Neural crest cell (in vitro differentiated cells): ENCODE measurements at places on chromosomes 2 and 18.

DNA sequence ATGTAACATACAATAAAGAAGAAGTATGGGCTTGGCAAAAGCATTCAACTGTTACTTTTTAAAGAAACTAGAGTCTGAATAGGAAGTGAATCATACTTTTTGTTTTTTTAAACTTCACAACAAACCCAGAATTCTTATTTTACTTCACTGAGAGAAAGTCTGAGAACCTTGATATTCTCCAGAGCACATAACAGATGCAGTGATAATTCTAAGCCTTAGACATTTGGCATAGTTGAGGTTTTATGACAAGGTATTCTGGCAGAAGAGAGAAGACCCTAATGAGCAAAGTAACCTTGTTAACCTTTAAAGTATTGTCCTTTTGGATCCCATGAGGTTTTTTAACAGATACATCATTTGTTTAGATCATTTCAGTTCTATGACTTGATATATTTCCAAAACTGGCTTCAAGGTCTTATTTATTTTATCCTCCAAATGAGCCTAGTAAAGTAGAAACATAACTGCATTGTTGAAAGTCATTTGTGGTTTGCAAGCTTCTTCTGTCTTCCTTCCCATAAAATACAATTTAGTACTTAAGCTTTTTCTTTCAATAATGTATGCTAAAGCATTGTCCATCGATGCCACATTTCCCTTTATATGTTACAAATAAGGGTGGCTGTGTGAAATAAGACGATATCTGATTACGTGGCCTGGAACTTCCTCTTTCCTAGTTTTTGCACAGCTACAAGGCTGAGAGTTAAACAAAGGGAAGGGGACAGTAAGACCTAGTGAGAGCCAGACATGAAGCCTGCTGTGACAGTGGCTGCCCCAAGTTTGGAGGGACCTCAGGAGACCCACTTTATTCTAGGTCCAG, 86.1 kb upstream of the ITPRID2 start:
- peaks cover 4% of the 10 kb centered on the region for H3K4me1 ChIP-seq
- H3K27ac ChIP-seq: no peak overlapping the region
- no peaks in the 10 kb centered on the region for H3K27me3 ChIP-seq
- H3K4me3 ChIP-seq: no peak overlapping the region

DNA sequence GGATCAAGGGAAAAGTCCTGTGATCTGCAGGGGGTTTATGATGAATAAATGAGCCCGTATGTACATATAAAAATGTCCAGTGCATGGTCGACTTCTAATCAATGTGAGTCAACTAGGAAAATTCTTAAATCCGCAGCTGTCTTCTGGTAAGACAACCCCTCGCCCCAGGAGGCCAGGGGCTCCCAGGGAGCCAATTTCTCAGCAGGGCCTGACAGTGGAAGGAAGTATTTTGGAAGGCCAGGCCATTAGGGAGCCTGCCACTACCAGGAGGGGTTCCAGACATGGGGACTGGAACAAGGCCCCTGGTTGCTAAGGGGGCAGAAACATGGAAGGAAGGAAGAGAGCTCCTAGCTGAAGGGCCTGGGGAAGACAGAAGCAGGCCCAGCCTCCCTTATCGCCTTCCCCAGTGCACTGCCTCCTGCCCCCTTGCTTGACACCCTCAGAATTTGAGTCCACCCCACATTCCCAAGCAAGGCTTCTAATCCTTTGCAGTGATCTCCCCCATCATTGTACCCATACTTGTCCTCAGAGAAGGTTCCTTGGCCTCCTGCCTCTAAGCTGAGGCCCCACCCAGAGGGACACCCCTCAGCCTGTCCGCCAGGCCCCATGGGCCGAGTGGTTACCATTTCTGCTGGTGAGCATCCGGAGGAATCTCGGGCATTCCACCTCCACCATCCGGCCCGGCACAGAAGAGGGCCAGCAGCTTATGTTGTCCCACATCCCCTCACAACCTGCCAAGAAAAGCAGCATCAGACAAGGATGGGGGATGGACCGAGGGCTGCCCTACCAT, 45.9 kb downstream of the SCTR start:
- no peak for DNase-seq
- H3K36me3 ChIP-seq: no peaks in the 10 kb centered on the region
- peaks cover 11% of the 10 kb centered on the region for H3K4me1 ChIP-seq
- no peak overlapping the region for H3K4me3 ChIP-seq
- peak overlapping the region; percentile 67 for H3K27ac ChIP-seq

GRCh38 chr2:46267616-46268015, 29.6 kb upstream of the EPAS1 start:
- no peak overlapping the region for H3K27ac ChIP-seq
- no peaks in the 10 kb centered on the region for H3K27me3 ChIP-seq
- DNase-seq: no peak
- H3K36me3 ChIP-seq: no peaks in the 10 kb centered on the region
- no peaks in the 10 kb centered on the region for H3K4me1 ChIP-seq
- no peak overlapping the region for H3K4me3 ChIP-seq

- DNase-seq: no peak
- H3K4me3 ChIP-seq: no peak overlapping the region
- no peaks in the 10 kb centered on the region for H3K4me1 ChIP-seq
- no peak overlapping the region for H3K27ac ChIP-seq
Measured at GRCh38 chr2:19971691-19972090, 18.2 kb downstream of the WDR35 start.

DNA sequence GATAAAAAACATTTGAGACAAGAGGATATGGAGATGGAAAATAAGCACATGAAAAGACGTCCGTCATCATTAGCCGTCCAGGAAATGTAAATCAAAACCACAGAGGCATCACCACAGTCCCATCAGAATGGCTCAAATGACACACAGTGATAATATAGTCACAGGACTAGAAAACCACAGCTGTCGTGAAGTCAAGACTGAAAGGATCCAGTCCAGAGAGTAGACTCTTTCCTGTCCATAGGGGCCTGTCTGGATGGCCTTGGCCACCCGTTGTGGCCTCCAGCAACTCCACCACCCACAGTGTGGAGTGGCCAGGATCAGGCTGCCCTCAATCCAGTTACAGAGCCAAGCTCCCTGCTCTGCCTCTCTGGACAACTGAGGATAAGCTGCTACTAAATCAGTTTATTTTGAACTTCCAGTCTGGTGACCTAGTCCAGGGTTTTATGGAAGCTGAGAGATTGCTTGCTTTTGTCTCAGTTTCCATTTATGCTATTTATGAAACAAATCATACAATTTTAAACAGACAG, 60.4 kb downstream of the RHOB start:
- H3K36me3 ChIP-seq: no peaks in the 10 kb centered on the region
- no peak overlapping the region for H3K4me3 ChIP-seq
- no peak overlapping the region for H3K27ac ChIP-seq
- H3K27me3 ChIP-seq: no peaks in the 10 kb centered on the region
- H3K4me1 ChIP-seq: peaks cover 55% of the 10 kb centered on the region
- no peak for DNase-seq
